ENCODE measurements at places on chromosomes 2 and 18.

GRCh38 chr18:62339106-62339988 is 14.2 kb downstream of the TNFRSF11A start:
- no peak for DNase-seq

- DNase-seq: no peak
Measured at GRCh38 chr2:124025891-124026434, 876 bp downstream of the CNTNAP5 start.

DNA sequence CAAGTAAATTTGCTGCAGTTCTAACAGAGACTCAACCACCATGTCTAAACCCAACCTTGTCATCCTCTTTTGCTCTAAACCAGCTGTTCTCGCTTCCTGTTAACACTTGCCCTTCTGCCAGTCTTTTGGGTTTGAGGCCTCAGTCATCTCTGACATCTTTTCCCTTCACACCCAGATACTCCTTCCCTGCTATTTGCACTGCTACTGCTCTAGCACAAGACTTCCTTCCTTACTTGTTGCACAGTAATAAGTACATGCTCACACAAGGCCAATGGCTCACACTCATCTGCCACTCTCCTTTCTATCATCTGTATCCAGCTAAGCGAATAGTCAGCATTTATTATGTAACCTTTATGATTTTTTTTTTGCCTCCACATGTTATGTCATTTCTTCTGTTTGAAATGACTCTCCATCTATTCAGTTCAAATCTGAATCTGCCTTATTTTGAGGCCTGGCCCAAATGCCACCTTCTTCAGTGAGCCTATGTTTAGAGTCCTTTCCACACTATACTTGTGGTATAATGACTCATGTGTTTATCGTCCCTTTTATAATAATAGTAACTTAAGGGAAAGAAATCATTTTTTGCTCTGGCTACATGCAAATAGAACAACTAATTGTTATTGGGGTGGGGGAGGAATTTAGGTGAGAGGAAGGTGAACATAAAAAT is 22.5 kb upstream of the CDKL4 start:
- DNase-seq: no peak

DNA sequence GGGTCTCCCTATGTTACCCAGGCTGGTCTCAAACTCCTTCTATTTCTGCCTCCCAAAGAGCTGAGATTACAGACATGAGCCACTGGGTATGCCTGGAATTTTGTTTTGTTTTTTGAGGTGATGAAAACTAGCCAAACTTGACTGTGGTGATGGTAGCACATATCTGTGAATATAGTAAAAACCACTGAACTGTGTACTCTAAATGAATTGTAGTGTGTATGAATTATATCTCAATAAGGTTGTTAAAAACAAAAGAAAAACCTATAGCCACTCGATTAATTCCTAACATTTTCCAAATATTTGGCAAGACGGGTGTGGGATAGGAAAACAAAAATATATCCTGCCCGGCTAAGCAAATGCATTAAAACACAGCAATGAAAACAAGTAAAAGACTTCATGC is 1302.3 kb upstream of the CHAC2 start:
- DNase-seq: no peak

DNA sequence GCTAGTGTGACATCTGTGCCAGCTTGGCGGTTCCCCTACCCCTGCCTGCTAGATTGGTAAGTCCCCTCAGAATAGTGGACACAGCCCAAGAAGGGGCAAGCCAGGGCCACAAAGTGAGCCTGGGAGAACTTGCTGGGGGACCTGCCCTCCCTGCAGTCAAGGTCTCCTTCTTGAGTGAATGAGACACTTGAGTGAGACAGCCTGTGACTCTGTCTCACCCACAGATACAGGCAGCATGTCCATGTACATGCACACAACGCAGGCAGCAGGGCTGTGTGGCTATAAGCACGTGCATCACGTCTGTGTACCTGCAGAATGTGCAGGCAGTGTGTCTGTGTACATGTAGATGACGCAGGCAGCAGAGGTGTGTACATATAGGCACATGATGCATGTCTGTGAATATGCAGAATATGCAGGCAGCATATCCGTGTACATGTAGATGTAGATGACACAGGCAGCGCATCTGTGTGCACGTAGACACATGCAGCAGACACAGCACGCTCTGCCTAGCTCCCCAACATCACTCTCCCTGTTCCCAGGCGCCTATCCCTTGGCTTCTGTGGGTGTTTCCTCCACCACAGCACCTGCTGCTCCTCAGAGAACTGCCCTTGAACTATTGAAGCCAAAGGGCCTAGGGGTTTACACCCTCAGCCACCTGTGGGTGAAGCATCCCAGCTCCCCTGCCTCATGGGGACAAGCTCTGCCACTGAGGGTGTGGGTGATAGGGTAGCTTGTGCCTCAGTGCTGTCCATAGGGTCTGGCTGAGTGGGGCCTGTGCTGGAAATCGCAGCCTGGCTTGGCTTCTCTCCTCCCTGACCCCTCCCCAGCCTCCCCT is 147.2 kb upstream of the TWIST2 start:
- no peak for DNase-seq

DNA sequence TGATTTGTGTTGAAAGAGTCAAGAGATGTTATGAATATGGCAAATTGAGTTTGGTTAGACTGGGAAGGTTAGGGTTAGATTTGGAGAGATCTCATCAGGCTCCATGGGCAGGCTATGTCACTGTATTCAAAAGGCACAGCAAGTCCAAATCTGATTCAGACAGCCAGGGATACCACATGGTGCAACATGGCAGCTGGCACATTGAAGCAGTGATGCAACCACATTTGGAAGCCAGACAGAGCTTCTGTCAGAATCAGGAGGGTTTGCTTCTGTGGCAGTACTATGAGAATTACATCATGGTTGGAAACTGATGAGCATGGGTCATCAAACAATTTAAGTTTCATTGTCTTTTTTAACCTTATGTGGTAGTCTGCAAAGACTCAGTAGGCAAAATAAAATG is 772.2 kb downstream of the SUCLG1 start:
- no peak for DNase-seq

DNA sequence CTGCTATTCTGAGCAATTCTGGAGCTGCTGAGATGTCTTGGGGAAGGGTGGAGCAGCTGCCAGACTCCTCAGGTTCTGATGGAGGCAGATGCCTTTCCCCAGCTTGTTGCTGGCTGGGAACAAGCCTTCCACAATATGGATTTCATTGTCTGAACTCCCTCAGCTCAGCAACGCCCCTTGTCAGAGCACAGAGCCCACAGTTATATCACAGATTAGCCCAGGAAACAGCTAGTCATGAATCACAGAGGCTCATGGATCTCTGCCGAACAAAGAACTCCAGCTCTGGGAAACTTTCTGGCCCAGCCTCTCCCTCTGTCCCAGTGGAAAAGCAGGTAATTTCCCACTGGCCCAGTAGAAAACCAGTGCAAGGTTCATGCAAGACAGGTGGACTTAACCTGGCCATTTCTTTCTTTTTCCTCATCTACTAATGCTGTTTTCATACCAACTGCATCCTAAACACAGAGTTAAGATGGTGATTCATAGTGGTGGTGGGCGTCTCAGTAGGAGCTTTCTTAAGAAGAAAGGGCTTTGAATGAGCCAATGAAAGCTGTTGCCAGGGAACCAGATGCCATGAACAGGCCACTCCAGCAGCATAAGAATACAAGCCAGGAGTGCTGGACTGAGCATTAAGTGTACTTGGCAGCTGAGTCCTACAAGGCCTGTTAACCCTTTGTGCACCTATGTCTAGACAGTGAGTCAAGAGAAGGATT is 8.7 kb upstream of the KIAA2012 start:
- no peak for DNase-seq

DNA sequence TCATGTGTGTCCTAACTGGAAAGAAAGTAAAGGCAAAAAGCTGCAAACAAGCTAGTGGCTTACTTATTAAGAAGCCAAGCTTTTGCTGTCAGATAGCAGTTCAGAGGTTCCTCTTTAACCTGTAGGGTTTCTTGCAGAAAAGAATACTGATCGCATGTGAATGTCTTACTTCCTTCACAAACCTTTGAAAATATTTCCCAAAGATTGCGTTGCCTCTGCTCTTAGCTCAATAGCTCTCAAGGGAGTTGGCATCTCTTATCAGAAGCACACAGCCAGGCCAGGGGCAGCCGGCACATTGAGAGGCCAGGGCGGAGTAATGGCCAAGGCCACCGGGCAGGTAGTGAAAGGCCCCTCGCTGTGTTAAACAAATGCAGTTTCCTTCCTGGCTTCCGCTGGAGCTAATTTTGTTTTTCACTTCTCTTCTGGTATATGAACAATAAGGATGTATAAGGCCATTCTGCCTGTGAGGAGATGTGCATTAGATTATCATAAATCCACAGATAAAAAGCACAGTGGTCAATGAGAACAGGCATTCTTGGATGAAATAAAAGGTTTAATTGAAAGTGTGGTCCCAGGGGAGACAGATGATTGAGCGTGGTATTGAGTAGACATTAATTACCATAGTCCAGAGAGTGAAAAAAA is 542.4 kb upstream of the NRP2 start:
- no peak for DNase-seq

- no peak for DNase-seq
Measured at GRCh38 chr2:163324677-163325076, 411.1 kb downstream of the FIGN start.

DNA sequence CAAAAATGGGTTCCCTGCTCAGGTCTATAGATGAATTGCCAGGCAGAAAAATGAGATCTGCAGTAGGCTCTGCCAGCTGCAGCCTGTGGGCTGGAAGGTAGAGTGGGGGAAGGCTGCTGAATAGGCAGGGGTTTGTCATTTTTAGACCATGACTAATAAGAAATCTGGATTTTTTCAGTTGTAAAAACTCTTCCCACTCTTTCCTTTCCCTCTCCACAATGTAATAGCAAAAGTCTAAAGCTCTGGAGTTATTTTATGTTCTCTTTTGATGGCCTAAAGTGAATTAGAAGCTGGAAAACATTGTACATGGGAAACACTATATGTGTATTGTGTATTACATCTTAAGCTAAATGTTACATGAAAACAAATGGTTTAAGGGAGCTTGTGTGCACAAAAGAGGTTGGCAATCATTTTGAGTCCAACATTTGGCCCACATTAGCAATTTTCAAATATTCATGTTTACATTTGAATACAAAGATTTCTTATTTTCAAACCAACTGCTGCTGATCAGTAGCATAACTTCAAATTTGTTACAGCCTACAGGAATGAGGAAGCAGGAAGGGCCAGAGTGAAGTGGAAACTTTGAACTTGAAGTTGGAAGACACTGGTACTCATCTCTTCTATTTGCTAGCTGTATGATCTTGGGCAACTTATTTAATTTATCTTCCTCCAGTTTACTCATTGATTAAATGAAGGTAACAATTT is 407.1 kb downstream of the SLC4A3 start:
- no peak for DNase-seq

- DNase-seq: no peak
Measured at GRCh38 chr2:64700133-64700809, 46.6 kb upstream of the SERTAD2 start.

GRCh38 chr2:228703152-228703551 is 521.7 kb upstream of the SPHKAP start:
- DNase-seq: no peak

DNA sequence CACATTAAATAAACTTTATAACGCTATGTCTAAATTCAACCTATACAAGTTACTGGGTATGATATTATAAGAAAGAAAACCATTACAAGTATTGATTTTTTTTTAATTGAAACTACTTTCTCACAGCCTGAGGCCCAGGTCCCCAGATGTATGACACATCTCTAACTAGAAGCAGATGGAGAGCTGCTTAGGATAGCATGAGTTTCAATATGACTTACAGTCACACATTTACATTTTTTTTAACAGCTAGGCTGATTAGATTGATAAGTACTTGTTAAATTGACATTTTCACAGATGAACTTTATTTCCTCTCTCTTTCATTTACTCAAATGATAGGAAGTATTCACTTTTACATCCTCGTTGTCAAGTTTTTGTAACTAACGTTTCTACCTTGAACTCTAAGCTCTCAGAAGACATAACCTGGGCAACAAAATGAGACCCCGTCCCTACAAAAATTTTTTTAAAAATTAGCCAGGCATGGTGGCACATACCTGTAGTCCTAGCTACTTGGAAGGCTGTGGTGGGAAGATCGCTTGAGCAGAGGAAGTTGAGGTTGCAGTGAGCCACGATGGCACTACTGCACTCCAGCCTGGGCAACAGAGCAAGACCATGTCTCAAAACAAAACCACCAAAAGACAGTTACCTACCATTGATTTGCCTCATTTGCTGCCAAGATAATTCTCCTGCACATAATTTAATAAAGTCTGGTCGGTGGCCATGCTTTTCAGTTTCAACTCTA is 52.4 kb downstream of the STK39 start:
- no peak for DNase-seq

DNA sequence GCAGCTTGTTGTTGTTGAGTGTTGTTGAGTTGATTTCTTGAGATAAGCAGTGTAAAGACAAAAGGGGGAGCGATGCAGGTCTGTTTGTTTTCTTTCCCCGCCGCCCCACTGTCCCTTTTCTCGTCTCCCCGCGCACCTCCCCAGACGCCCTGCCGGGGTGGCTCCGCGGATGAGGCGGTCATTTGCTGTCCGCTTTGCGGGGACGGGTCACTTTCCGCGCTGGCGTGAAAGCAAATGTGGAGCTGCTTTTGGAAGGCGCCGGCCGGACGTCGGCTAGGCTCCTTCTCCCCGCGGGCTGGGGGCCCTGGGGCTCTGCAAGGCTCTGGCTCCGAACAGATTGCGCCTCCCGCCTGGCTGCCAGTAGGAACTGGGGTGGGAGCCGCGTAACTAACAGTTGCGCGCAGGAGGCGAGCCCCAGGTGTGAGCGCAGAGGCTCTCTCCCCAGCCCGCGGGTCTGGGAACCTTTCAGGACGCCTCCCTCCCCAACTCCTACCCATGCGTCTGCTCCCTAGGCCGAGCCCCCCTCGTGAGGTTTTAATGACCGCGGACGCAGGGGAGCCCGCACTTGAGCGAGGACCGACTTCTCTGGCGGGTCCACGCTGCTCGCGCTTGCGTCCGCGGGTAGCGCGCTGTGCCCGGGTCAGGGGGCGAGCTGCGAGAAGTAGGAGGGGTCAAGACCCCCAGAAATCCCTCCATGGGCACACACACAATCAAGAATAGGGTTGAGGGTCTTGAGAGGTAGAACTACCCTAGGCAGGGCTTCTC is 146.6 kb downstream of the MEIS1 start:
- DNase-seq: no peak

Measured in activated effector memory CD4-positive, alpha-beta T cell treated with Interleukin-2 at 50 U/mL for 16 hours (primary cell).